Stromal cell of bone marrow (primary cell): ENCODE measurements at places on chromosomes 7 and 10.

DNA sequence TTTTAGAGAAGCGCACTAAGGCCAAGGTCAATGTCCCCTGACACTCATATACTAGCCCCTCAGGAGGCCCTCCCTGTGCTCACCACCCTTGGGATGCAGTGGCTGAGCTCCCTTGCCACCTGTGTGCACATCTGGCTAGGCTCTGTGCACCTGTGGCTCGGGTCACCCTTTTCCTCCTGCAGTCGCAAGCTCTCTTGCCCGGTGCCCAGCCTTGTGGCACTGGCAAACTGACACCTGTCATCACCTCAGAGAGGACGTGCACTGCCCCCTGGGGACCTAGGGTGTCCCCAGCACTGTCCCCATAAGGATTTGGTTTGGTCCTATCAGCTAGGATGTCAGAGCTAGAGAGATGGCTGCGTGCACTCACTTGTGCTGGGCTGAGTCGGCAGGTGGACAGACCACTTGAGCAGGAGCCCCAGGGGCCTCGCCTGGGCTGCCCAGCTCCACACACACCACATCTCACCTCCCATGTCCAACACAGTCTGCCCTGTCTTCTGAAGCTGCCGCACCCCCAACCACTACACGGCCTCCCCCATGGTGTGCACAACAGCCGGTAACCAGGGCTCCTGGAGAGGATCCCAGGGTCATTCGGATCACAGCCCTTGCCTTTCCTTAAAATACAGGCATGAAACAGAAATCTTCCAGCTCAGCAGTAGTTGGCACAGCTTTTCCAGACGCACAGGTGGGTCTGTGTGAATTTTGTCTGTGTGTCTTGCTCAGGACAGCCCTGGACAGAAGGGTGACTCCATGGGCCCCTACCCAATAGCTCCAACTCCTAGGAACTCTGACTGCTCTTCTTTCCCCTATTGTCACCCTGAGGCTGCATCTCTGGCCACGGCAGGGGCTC lies 111.0 kb downstream of the GRID1 start:
- DNase-seq: no peak

DNA sequence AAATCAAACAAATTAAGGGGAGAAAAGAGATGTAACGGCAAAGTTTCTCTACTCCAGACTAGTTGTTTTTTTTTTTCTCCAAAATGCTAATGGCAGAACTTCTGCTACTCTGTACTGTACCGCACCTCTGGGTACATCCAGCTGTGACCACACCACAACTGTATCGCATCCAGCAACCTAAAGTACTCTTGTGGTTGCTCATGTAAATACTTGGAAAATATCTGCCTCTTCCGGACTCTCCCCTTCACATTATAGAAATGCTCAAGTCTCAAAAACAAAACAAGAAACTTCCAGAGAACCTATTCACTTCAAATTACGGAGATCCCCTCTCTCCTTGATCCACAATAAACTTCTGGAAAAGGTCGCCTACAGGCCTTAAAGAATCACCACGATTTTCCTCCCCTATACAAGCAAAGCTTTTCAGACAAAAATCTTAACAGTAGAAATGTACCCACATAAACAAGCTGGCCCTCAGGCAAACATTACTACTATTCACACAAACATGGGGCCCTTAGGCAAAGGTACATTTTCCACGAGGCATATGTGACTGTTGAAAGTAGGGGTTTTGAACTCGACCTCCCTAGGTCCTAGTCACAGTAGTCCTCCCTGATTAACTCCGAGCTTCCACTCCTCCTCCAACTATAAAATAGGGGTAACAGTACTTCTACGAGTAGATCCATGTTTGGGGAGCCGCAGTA lies 222.9 kb upstream of the MKLN1 start:
- DNase-seq: no peak

DNA sequence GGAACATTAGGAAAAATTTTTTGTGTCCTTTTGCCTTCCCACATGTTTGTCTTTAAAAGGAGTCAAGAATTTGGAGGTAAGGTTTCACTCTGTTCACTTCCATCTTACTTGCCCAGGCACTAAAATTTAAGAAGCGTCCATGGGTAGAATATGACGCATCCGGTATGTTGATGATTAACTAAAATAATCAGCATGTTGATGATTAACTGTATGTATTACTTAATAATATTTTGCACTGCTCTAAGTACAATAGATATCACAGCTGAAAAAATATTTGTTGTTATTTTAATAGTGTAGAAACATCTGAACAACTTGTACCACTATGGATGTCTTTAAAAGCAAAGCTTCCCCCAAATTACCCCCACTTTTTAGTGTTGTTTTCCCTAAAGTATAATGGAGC lies 11.5 kb downstream of the ANKRD22 start:
- DNase-seq: no peak

DNA sequence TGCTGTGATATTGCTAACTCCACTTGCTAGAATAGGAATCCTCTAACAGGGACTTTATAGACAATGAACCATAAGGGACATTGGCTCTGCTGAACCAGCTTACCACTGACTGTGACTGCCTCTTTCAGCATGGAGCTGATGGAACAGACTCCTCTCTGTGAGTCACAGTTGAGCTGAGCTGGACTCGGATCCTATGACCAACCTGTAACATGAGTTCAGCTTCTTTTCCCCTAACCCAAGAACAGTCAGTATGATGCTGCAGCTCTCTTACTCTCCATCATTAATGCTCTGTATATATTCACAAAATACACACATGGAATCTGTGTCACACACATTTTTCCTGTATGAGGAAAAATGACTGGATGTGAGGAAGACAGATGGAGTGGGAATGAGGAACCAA lies 177.9 kb upstream of the BET1 start:
- DNase-seq: peak; percentile 83

DNA sequence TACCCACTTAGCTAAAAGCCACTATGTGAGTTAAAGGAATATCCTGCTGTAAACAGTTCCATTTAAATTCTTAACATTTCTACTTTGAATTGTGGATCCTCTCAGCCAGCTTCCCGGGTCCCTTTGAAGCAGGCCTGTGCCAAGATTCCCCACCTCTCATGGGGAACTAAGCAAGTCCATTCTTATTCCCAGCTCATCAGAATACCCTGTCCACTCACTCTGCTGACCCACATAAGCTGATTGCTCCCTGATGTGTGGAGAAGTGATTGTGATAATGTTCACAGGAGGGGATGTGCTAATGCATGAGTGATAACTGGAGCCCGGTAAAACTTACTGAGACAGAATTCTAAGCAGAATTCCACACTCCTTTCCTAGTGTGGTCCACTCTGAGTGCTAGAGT lies 709.7 kb downstream of the CNTNAP2 start:
- no peak for DNase-seq
